ENCODE measurements at places on chromosomes 7 and 10. TPM values are rescaled to one million over a fixed set of nuclear protein-coding genes. Genes with fewer than 3 reads are reported as not detected.

Gene PRPS1L1
- not detected for total RNA-seq

Gene PAX4
- total RNA-seq = not detected

Gene SYT15
- total RNA-seq = under 0.01 TPM

Gene TWIST1
- 101 TPM for total RNA-seq

Gene FAM185A
- total RNA-seq = 7.6 TPM

Gene AGR3
- total RNA-seq = not detected

Gene CLDN4
- total RNA-seq = 0.59 TPM

Gene SPDYE2B
- not detected for total RNA-seq

Gene CXCL12
- total RNA-seq = 358 TPM

Gene TMEM130
- total RNA-seq = 1.1 TPM

Gene ITPRID1
- not detected for total RNA-seq

Gene FFAR4
- total RNA-seq = not detected

Gene CTTNBP2
- total RNA-seq = 2.9 TPM

Gene HYAL4
- not detected for total RNA-seq

Gene OR2A42
- not detected for total RNA-seq

Gene CALHM2
- 54.6 TPM for total RNA-seq

Gene MMD2
- not detected for total RNA-seq

Gene CDH23
- total RNA-seq = under 0.01 TPM

Gene TFEC
- total RNA-seq = under 0.01 TPM

Gene CYP3A7
- not detected for total RNA-seq

Gene SNX10
- total RNA-seq = 1.2 TPM

Gene PIK3CG
- total RNA-seq = not detected

Measured in osteoblast (primary cell).